ENCODE measurements at places on chromosomes 4 and X.

DNA sequence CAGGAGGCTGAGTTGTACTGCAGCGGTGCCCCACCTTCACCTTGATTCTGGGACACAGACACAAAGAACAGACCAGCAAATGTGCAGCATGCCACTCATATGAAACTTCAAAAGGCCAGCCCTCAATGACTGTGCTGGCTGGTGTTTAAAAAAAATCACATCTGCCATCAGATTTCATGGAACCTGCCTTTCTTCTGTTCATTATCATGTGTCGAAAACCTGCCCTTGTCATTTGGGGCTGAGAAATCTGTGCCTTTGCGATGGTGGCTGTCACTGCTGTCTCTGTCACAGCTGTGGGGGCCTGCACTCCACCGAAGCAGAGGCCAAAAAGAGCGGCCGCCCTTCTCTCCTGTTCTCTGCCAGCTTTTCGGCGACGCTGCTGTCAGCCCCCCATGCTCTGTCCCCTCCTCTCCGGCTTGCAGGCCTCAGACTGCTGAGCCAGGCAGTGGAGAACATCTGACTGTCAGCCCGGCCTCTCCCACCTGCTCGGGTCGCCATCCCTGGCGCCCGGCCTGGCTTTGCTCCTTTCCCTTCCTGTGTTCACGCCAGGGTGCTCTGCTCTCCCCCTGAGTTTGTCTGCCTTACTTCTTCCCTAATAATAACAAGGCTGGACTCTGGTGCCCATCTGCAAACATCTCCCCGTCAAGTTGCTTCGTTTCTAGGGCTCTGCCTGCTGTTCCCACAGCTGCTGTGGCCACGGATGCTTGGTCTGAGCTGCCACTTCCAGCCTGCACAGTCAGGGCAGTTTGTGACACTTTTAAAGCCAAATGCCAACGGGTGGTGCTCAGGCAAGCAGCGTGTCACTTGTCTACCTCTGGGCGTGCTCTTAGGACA is 355.2 kb downstream of the UNC5C start:
- no peak for DNase-seq

- DNase-seq, result peak; percentile 79
Observed at GRCh38 chr4:128810871-128811570, 1.5 kb downstream of the JADE1 start.

- no peak for DNase-seq
Observed at GRCh38 chr4:7040765-7041164, 2.4 kb upstream of the TADA2B start.

- no peak for DNase-seq
Observed at GRCh38 chr4:42150653-42151567, 1.5 kb downstream of the BEND4 start.

GRCh38 chr4:13829457-13829856 is 201.9 kb upstream of the BOD1L1 start:
- DNase-seq, result no peak

DNA sequence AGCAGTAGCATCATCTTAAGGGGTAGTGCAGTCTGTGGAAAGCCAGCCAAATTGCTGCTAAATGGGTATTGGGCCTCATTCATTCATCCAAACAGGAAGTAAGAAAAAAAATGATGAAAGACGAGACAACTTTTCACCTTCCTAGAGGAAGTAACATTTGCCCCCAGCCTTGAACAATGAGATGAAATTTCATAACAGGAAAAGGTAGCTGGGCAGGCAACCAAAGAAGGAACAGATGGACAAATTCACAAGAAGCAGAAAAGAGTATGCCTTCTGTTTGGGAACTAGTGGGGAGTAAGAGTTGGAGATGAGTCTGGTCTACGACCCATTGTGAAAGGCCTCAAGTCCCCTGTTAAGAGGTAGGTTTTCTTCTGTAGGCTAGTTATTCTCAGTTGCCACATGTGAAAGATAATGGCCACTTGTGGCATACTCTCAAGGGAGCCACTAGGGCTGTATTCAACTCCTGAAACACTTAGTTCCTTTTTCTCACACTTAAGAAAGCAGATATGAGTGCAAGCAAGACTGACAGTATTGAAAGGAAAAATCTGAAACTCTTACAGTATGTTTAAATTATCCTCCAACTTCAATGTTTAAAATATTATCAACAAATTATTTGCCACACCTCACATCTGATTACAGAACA is 190.4 kb downstream of the AR start:
- DNase-seq, result no peak

- no peak for DNase-seq
Observed at GRCh38 chr4:160352637-160353036, 1249.8 kb downstream of the RAPGEF2 start.

- no peak for DNase-seq
Observed at GRCh38 chr4:53956053-53956452, 108.4 kb downstream of the CHIC2 start.

GRCh38 chr4:38290366-38290765 is 330.2 kb downstream of the PTTG2 start:
- DNase-seq, result no peak

- DNase-seq, result no peak
Observed at GRCh38 chrX:106606571-106606970, 5.2 kb upstream of the RADX start.

DNA sequence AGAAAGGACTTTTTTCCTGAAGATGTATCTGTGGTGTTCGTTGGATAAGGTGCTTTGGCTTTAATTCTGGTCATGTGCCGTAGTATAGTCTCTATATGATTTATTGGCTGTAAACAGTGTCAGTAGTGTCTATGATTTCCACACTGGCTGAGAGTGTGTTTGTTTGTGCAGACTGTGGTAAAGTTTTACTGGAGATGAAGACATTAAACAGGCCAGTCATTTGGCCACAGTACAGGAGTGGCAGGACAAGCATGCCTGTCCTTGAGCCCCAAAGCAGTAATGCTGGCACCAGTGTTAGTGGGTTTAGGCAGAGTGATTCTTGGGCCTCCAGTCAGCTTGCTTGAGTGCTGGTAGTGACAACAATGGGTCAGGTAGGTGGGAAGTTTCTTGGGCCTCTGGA is 1023.9 kb upstream of the GRID2 start:
- DNase-seq, result no peak

DNA sequence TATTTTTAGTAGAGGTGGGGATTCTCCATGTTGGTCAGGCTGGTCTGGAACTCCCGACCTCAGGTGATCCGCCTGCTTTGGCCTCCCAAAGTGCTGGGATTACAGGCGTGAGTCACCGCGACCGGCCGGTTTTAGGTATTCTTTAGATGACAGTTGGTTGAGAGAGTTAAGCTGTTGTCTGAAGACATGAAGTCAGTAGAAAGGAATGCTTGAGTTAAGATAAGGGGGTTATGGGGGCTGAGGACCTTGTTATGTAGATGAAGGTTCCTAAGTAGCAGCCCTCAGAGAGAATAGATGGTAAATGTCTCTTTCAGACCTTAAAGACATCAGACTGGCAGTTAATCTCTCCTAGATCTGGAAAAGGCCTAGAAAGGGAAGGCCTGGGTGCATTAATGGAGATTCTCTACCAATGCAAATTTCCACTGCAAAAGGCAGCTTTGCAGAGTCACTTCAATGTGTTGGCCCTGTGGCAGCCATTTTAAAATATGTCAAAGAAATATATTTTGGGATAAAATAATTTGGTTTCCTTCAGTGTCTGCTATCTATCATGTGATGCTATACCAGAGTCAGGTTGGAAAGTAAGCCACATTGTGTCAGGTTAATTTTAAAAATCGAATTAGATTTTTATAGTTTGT is 6.4 kb upstream of the ZNF674 start:
- DNase-seq, result no peak

DNA sequence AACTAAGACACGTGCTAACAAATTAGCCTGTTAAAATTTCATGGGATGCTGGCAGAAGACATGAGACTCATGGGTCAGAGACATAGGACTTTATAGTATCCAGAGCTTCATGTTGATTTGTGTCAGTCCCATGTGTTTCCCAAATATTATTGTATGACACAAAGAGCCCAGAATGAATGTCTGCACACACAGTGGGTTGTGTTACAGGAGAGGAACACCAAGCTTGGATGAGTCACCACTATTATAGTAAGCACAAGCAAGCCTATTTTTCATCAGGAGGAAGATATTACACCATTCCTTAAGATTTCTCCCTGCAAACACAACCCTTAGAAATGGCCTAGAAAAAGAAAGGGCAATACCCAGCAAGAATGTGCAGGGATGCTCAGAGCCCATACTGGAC is 15.4 kb downstream of the BBS12 start:
- no peak for DNase-seq

- no peak for DNase-seq
Observed at GRCh38 chr4:140246216-140246615, 92.2 kb upstream of the MAML3 start.

GRCh38 chr4:169998981-169999380 is 27.2 kb downstream of the MFAP3L start:
- DNase-seq, result no peak

- DNase-seq, result no peak
Observed at GRCh38 chr4:83964996-83965541, 429.2 kb downstream of the GPAT3 start.

DNA sequence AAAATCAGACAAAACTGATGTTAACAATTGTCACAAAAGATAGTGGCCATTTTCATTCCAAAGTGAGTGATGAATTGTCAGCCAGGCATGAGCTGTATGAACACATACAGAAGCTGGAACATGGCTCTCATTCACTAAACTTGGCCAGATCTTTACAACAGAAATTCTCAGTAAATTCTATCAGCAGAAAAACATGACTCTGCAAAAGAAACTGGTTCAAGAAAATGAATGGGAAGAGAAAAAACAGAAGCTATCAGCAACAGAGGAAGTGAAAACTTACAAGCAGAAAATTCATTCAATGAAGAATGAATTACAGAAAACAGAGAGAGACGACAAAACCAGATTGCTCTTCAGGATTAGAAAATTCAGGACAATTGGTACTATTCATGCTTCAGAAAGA is 249.6 kb downstream of the COL25A1 start:
- DNase-seq, result no peak

DNA sequence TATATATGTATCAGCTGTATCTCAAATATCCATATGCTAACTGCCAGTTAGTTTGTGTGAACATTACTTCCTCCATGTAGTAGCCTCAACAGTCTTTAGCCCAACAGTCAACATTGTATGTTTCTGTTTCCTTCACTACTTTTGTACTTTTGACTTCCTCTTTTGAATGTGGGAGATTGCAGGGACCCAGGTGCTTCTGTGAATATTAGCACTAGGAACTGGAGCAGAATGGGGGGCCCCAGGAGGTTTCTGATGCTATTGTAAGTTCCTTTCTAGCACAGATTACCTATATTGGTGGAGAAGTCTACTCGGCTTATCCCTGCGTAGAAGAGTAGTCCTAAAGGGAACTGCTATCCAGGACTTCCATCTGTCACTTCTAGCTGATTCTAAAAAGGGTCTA is 2.3 kb downstream of the PLAC8 start:
- DNase-seq, result no peak

GRCh38 chrX:125895518-125895917 is 270.6 kb downstream of the DCAF12L2 start:
- no peak for DNase-seq

DNA sequence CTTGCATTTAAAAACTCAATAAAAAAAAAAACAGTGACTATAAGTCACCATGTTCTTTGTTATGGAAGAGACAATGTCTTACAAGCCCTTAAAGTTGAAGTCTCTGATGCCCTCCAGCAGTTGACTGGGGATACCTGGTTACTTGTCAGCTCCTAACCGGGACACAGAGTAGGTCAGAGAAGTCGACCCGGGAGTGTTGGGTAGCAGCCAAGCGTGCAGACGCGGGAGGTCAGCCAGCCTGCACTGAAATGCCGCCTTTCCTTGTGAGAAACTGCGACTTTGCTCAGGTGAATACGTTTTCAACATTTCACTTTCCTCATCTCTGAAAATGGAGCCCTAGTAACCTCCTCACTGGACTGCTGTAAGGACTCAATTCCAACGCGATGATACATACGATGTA is 81.8 kb downstream of the F11 start:
- no peak for DNase-seq

GRCh38 chrX:24229400-24229879 is 79.9 kb downstream of the ZFX start:
- DNase-seq, result no peak

- DNase-seq, result no peak
Observed at GRCh38 chrX:131979116-131979515, 44.0 kb upstream of the STK26 start.

- DNase-seq, result no peak
Observed at GRCh38 chr4:25301471-25301870, 11.1 kb upstream of the ZCCHC4 start.

GRCh38 chrX:103017542-103017941 is 46.4 kb downstream of the BEX1 start:
- DNase-seq, result no peak
